ENCODE measurements at places on chromosomes 6 and 20.
A peak's percentile ranks its signal among the peaks of the same experiment; 100 is the strongest.

DNA sequence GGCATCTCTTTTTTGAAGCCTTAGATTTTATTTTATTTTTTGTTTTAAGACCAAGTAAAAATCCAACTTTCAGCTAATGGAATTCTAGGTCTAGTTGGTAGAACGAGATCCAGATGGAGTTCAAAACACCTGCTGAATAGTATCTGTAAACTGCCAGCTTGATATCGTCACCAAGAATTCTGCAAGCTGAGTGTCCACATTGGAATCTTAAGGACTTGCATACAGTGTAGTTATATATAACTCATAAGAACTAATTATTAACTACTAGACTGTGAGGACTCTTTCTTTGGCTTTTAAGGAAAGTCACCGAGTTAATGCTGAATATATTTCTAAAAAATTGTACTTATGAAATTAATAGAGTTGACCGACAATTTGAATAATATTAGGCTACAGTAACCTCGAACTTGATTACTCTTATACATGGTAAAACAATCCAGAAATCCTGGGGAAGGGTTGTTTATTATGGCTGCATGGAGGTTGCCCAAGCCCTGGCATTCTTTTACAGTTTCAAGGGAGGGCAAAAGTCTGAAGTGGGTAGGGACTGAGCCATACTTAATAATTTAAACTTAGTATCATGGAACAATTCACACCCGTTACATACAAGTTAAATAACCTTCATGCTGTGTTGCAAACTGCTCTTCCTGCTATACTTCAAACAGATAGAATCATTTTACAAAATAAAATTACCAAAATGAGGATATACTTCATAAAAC lies 553.9 kb downstream of the PTPRT start:
- DNase-seq = no peak

GRCh38 chr20:62136283-62137091 lies 6.7 kb downstream of the PSMA7 start:
- DNase-seq = peak; percentile 70

- peak; percentile 72 for DNase-seq
These were observed 198.7 kb downstream of the MOXD1 start for GRCh38 chr6:132202574-132202973.

DNA sequence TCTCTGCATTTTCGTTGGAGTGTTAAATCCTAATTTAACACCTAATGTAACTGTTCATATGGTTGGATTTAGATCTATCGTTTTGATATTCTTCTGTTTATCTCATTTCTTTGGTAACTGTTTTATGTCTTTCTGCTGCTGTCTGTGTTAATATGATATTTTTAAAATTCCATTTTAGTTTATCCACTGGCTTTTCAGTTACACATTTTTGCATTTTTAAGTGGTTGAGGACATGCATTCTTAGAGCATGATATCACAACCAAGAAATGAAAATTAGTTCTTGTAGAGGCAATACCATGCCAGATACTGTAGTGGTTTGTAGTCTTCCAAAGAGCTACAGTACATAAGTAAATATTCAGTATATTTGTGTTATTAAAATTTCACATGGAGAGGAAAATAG lies 58.6 kb downstream of the LIN28B start:
- DNase-seq = peak; percentile 51

GRCh38 chr6:154267508-154268106 lies 89.0 kb downstream of the IPCEF1 start:
- no peak for DNase-seq
